CD14-positive monocyte (primary cell): ENCODE measurements at places on chromosomes 3 and 15.

DNA sequence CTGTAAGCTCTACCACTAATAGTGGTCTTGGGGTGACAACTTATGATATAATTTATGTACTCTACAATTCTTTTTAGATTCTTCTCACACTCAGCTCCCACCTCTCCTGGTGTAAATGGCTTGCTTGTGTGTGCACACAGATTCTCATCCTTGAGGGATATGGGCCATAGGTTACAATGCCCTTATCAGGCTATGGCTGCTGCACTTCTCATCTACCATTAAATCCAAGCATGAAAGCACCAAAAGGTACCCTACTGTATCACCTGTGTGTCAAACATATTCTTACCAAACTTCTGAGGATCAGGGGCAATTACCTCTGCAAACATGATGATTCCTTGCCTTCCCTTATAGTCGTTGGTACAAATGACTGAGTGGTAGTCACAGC, 891.9 kb downstream of the SQOR start:
- no peak for DNase-seq

DNA sequence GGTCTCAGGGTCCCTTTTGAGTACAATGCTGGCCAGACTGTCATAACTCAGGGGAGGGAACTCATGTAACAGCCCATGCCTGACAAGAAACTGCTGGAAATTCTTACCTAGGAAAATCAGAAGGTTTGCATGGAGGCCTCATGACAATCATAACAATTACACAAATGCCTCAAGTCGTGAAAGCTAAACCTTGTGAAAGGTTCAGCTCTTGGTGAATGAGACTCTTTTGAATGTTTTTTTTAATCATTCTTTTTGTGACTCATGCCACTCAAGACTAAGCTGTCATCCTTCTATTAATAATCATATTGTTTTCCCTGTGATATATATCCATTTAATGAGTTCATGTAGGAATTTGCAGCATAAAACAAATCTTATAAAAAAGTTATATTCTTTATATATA, 61.4 kb upstream of the LEKR1 start:
- DNase-seq: no peak

GRCh38 chr3:177336873-177337450, 139.7 kb upstream of the TBL1XR1 start:
- DNase-seq: no peak

- DNase-seq: no peak
These were observed 1.9 kb downstream of the PIGZ start for GRCh38 chr3:196966526-196967401.

DNA sequence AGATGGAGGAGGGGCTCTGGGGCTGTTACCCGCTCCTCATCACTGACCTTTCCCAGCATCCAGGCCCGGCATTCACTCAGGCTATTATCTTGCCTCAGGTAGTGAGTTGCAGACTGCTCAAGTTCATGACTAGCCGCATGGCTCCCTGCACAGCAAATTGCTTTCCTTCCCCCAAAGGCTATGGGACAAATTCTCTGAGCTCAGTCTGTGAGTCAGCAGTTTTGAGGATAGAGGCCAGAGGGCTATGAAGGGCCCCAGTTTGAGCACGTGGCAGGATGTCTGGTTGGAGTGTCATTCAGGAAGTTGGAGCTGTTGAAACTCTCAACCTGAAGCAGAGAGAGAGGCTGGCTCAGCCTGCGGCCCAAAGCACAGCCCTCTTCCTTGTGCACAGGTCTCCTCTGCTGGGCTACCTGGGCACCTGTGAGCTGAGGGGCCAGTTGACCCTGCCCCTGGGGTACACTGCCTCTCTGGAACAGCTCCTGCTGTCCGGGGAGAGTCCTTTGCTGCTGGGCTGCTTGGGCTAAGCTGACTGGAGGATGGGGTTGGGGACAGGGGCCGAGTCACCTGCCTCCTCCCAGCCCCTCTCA, 7.9 kb downstream of the FAH start:
- peak; percentile 96 for DNase-seq

DNA sequence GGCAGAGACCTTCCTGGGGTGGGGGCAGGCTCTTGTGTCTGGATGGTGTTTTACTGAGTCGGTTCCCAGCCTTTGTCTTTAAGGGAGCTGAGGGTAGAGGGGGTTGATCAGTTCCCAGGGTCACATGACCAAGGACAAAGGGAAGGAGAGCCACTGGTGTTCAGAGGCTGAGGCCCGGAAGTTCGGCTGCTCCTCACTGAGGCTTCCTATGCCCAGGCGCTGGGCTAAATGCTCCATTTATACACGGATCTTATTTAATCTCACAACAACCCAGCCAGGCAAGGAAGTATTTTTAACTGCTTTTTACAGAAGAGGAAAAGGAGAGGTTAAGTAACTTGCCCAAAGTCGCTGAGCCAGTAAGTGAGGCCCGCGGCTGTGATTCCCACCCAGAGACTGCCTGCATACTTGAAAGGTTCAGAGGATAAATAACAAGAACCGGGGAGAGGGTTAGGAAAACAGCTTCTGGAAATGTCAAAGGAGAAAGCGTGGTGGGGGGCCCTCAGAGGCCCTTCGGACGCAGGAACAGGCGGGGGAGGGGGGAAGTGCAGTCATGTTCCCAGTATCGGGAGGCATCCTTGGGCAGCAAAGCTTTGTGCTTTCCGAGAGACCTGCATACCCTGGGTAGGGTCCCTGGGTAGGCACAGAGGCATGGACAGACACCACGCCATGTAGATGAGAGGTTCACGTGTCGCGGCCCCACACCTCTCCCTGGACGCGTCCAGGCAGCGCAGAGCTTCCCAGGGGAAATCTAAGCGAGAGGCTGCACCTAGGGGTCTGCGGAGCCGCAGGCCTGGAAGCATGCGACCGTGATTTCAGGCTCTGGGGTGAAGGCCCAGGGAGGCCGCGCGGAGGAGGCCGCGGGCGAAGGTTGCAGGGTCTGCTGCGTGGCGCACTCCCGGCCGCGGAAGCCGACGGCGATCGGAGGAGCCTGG, 21.3 kb downstream of the EPHB3 start:
- no peak for DNase-seq
